Erythroblast (primary cell): ENCODE measurements at places on chromosomes 4 and X.

DNA sequence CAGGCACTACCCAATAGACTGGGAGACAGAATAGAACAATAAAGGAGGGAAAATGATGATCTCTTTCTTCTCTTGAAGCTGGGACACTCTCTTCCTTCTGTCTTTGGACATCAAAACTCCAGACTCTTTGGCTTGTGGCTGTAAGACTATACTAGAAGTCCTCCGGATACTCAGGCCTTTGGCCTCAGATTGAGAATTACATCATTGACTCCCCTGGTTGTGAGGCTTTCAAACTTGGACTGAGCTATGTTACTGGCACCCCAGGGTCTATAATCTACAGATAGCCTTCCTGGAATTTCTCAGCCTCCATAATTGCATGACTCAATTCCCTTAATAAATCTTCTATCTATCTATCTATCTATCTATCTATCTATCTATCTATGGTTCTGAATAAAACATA lies 294.2 kb upstream of the CT83 start:
- DNase-seq = no peak

- DNase-seq = no peak
Measured at GRCh38 chr4:126965877-126966276, 666.9 kb upstream of the INTU start.

GRCh38 chr4:186172546-186172945 lies 18.8 kb upstream of the CYP4V2 start:
- DNase-seq = no peak

- no peak for DNase-seq
Measured at GRCh38 chr4:23015821-23016220, 323.1 kb downstream of the GBA3 start.

DNA sequence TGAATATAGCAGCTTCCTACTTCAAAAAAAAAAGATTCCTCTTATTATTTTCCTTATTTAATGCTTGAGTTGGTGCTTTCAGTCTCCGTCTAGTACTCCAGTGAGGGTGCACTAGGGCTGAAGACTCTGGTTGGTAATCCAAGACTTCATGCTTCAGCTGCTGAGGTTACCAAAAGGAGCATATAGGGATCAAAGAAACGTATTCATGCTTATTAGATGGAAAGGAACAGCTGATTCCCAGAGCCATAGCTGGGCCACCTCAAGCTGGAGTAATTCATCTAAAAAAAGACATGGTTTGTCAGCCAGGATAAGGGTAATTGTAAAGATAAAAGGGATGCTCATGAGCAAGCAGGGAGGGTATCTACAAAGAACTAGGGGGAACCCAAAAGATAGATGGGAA lies 131.7 kb upstream of the FAM47B start:
- DNase-seq = no peak

GRCh38 chrX:38278682-38279081 lies 48.6 kb downstream of the RPGR start:
- DNase-seq = no peak

DNA sequence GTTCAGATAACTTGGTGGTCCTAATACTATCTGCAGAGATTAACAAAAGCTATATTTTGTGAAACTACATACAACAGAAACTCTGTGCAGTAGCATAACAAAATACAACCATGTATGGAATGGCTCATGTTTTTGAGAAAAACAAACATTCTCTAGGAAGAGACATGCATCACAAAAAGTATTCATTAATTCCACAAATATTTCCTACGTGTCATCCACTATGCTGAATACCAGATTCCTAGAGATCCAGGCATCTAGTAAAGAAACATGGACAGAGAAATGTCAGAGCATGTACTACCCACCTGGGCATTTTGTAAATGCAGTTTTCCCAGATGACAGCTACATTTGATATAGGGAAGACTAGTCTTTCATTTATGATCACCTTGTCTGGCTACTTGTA lies 248.1 kb downstream of the OPHN1 start:
- no peak for DNase-seq
